ENCODE measurements at places on chromosomes 1 and 21. TPM values are rescaled to one million over a fixed set of nuclear protein-coding genes. Genes with fewer than 3 reads are reported as not detected.

Gene UBE2U
- not detected for polyA plus RNA-seq

- no peak for DNase-seq
These were observed 73.7 kb downstream of the PRDM16 start for GRCh38 chr1:3142751-3143150.

DNA sequence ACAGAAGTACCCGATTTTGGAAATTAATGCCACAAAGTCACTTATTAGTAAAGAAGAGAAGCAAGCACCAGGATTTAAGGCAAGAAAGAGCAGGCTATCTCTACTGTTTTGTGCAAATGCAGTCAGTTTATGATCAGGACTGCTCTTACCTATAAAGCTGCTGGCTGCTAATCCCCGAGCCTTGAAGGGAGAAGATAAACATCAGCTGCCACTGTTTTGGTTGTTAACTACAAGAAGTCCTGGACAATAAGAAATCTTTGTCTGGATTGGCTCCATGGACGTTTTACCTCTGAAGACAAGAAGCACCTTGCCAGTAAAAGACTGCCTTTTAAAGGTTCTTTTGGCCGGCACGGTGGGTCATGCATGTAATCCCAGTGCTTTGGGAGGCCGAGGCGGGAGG is 21.4 kb downstream of the FRRS1 start:
- no peak for DNase-seq

DNA sequence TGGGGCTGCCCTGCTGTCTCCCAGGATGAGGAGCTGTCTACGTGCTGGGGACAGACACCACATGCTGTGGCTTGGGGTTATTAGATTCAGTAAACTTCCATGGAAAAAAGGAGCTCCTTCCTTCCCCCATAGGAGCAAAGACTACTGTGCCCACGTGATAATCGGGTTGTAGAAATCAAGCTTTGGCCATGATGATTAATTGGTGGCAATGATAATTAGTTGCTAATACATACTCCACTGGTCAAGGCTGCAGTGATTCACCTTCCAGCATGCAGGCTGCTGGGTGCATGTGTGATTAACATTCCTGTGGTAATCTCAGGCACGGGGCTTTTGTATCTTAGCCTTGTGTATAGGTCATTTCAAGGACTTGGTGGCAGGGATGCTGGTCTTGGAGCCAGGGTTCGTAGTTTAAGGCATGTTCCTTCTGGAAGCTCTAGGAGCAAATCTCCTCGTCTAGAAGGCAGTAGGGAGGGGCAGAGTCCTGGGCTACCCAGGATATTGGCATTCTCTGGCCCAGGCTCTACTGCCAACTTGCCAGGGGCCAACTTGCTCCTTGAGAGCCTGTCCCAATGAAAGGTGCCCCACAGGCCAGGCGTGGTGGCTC is 41.4 kb downstream of the TMCO4 start:
- DNase-seq, result no peak

Gene DISP3
- polyA plus RNA-seq, result 0.82 TPM

GRCh38 chr1:19759740-19760089 is 40.0 kb downstream of the TMCO4 start:
- DNase-seq, result no peak

DNA sequence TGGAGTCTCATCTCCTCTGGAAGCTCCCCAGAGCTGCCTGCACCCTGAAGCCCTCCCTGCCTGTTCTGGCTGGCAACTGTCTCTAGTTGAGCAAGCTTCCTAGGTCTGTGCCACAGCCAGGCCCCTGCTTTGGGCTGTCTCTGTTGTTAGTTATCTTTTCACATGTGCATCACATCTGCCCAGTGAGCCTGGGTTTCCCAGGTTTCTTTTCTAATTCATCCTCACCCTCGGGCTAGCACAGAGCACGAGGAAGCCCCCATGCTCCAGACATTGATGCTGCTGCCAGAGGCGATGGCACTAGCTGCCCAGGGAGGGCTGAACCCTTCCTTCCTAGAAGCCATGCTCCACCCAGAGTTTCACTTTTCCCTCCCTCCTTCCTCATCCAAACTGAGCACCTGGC is 27.2 kb downstream of the RASSF5 start:
- no peak for DNase-seq

Data from right renal cortex interstitium (tissue), 3 donors.